WERI-Rb-1 (cell line): ENCODE measurements at places on chromosomes 6 and 20.

DNA sequence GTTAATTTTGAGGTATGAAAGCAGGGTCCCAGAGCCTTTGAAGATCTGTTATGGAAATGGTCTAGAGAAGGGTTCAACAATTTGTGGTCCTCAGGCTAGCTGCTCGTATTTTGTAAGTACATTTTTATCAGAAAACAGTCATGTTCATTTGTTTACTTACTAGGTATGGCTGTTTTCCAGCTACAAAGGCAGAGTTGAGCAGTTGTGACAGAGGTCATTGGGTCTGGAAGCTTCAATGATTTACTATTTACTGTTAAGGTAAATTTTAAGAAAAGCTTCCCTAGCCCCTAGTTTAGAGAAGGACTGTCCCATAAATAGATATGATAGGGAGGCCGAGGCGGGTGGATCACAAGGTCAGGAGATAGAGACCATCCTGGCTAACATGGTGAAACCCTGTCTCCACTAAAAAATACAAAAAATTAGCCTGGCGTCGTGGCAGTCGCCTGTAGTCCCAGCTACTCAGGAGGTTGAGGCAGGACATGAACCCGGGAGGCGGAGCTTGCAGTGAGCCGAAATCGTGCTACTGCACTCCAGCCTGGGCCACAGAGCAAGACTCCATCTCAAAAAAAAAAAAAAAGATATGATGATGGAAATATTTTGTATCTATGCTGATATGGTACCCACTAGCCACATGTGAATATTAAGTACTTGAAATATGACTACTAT is 538.4 kb upstream of the CITED2 start:
- DNase-seq = no peak

- DNase-seq = peak; percentile 16
Measured at GRCh38 chr6:105485456-105485855, 82.6 kb upstream of the PREP start.

DNA sequence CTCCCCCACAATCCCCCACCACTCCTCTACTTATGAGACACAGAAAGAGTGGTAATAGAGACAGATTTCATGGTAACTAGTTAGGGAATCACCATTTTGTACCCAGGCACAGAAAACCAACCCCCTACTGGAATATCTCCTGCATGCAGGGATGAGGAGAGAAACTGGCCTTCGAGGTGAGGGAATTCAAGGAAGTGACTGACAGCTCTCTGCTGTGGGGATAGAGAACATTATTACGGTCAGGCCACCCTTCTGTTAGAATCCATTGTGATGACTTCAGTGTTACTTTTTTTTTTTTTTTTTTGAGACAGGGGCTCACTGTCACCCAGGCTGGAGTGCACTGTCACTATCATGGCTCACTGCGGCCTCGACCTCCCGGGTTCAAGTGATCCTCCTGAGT is 9.6 kb upstream of the ZHX3 start:
- DNase-seq = no peak

GRCh38 chr6:108927927-108928326 is 79.7 kb downstream of the ARMC2 start:
- no peak for DNase-seq

GRCh38 chr20:37584238-37584807 is 56.6 kb upstream of the BLCAP start:
- peak; percentile 78 for DNase-seq

- DNase-seq = peak; percentile 91
Measured at GRCh38 chr6:5471044-5471443, 209.7 kb downstream of the FARS2 start.

DNA sequence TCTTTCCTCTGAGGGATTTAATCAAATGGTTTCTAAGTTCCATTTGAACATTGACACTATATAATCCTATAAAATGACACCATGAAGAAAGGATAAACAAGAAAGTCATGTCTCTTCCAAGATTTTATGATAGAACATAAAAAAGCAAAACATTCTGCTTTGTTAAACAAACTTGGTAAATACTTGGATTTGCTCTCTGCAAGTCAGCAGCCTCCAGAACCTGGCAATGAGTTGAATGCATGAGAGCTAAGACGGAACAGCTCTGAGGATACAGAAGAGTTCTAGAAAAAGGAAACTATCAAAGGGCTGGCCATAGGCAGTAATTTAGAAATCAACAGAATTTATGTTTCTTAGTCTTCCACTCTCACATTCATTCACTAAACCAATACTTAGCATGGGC is 656.0 kb upstream of the ID4 start:
- no peak for DNase-seq

DNA sequence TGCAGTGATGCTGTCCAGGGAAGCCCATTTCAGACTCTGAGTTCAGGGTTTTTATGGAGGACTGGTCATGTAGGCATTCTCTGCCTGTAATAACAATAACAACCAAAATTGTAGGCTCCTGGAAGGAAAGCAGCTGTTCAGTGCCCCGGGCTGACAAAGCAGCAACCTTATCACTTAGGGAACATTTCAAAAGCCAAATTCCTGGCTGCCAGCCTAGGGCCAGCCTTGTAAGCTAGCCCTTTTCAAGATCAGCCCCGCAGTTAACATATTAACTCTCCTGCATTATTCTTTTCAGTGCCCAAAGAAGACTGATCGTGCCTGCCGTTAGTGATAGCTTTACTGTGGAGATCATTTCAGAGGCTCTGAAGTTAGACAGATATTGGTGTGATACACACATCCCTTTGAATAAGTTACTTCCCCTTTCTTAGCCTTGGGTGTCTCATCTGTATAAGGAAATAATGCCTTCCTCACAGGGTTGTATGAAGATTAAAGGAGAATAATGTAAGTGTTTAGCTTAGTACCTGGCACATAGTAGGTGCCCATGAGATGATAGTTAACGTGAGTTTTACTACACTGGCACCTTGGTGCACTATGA is 44.1 kb downstream of the CTNNBL1 start:
- DNase-seq = no peak

GRCh38 chr20:48999890-49000870 is 45.9 kb upstream of the CSE1L start:
- DNase-seq = no peak

DNA sequence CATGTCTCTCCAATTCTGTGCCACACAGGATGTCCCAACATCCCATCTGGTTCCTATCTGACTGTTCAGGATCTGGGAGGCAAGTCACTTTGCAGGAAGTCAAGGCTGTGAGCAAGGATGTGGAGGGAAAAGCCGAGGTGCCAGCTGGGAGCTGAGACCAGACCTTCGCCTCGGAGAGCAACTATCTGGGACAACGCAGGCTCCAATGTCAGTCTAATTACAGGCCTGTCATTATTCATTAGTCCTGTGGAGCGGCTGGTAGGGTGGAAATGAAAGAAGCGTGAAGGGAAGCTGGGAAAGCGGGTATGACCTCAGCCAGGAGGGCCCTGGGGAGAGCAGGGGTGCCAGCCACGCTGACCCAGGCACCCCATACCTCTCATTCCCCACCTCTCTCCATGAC is 147.3 kb downstream of the UNC5CL start:
- DNase-seq = no peak

DNA sequence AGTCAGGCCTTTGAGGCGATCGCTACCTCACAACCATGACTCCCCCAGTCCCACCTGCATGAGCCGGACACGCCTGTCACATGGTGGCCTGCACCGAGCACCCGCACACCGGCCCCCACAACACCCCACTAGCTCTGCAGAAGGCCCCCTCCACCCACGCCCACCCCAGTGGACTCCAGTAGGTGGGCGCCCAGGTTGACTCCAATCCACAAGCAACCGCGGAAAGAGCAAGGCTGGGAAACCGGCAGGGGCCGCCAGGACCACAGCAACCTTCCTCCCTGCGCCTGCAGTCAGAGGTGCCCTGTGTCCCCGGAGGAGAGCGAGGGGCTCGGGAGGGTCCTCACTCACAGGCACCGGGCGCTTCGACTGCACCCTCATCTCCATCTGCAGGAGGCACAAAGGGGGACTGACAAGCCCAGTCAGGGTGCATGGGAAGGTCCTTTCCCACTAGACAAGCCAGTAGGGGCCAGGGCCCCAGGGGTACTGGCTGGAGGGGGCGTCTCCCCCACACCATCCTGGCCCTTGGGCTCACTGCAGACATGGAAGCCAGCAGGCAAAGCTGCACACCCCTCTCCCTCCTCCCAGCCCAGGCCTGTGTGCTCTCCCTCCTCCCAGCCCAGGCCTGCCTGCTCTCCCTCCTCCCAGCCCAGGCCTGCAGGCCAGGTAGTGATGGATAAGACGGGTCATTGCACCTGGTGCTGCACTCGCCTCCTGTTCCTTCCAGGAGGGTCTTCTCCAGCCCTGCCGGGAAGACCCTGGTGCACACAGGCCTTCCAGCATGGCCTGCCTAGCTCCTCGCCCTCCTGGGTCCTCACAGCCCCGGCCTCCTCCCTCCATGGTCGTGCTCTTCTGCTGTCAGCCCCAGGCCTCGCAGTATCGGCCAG is 137.2 kb downstream of the DLL1 start:
- no peak for DNase-seq

- DNase-seq = no peak
Measured at GRCh38 chr6:123965894-123966293, 162.2 kb downstream of the NKAIN2 start.

DNA sequence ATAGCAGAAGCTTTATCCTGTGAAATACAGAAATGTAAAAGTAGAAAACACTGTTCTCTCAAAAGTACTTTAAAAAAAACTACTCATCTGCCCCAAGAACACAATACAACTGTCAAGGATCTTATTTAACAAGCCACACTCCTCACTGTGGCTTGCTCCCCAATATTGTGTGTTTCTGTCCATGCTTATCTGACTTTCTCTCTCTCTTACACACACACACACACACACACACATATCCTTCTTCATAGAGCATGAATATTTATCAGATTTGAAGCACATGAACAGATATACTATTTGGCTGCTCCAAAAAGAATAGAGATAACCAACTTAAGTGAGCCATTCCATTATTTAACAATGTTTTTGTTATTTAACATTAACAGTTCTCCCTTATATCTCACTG is 3.6 kb upstream of the PHIP start:
- no peak for DNase-seq

GRCh38 chr6:90238496-90239266 is 58.0 kb downstream of the BACH2 start:
- peak; percentile 33 for DNase-seq

DNA sequence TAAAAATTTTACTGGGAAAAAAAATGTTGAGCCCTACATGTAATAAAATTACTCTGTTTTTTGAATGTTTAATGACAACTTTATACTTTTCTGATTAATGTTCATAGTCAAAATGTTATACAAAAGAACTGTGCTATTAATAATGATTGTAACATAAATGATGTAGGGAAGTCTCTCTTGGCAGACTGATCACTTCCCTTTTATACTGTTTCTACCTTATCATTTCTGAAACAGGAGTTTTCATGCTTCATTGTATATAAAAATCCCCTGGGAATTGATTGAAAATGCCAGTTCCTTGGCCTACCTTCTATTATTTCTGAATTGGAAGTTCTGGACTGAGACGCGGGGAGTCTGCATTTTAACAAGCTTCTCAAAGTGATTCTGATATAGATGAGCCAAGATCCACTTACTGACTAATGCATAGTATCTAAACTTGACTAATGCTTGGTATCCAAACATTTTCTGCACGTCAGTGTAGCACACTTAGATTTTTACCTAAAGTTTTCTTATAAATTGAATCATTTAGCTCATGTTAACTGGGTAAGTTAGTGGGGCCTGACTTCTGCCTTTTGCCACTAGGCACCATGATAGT is 7.2 kb upstream of the HDAC2 start:
- no peak for DNase-seq

DNA sequence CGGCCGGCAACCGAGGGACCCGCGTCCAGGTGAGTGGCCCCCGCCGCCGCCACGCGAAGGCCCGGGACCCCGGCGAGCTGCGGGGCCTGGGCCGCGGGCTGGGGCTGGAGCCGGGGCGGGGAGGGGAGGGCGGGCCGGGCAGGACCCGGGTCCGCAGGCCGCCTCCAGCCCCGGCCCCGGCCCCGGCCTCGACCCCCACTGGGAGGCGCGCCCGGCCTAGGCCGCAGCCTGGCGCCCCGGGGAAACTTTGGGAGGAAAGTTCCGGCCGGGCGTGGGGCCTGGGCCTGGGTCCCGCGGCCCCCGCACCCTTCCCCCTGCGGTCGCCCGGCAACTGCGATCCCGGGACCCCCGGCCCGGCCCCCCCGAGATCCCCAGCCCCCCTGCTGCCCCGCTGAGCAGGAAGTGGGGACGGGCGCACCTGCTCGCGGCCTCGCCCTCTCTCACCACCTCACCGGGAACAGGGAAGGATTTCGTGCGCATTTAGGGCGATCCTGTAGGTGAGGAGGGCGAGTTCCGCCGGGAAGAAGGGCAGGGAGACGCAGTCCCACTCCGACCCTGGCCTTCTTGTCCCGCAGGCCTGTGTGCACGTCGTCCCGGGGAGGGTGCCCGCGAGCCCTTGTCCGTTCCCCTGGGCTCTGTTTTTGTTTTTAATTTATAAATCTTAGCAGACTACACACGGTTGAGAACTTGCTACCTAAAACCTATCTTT is 402 bp downstream of the OSBPL2 start:
- DNase-seq = no peak

DNA sequence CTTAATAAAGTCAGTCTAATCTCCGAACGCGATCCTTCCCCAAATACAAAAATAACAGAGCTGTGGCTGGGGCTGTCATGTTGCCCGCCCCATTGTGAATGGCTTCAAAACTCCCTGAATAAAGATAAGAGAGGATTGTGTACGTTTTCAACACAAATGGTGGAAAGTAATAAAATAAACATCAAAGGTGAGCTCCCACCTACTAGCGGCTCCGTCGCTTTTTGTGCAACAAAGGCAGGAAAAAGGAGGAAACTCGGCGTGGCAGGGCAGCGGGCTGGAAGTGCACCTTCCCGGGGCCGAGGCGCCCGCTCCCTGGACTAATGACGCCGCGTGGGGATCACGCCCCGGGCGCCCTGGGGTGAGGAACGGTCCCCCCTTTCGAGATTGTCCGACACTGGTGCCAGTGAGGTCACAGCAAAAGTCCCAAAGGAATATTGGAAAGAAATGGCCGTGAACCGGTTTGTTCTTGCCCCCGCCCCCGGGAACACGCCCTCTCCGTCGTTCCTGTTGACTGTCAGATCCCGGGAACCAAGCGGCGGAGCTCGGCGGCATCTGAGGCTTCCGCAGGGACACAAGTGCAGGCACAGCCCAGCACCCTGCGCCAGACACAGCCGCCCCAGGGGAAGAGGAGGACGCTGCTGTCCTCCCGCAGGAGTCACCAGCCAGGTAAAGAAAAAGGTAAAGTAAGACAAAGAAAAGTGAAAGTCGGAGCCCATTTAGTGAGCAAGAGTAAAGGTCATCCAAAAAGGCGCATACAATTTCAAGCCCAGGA is 1.1 kb upstream of the FOXQ1 start:
- DNase-seq = peak; percentile 74

DNA sequence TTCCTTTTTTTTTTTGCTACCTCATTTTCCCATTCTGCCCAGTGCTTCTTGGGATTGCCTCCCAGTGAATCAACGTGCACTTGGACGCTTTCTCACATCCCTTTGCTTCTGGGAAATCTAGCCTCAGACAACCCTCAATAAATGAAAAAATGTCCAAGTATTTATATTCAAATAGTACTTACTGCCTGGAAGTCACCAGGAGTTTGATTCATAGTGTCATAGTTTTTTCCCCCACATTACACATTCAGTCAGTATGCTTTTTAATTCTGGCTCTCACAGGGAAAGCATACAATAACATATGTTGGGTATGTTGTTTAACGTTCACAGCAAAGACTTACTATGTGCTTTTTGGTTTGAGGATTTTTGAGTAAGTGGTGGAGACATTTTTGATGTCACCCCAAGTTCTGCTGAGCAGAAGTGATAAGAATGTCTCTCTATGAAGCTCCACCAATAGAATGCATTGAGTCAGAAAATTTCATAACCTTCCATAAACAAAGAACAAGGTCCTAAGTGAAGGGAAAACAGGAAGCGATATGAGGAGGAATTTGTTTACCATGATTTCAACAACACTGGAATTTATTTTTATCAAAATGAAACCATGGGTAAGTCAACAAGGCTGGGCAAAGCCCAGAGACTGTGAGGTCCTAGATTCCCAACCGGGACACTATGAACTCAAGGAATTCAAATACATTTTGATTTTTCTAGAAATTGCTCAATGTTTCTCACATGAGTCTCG is 301.2 kb upstream of the BMP2 start:
- no peak for DNase-seq
